ENCODE measurements at places on chromosomes 6 and 20.

DNA sequence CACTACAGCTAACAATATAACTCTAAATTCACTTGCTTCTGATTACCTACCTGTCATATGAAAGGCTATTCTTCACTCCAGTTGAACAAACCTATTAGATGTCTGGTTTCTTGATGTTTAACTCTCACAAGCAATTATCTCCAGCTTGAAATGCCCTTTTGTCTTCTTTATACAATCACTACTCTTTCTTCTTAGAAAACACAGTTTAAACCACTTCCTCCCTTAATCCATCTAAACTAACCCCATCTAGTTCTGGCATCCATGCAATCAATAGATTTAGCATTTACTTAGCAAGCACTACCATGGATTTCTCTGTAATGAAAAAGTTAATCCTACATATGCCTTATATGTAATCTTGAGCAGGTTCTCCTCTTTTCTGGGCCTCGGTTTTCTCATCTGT lies 127.3 kb downstream of the ATXN1 start:
- no peak for DNase-seq

DNA sequence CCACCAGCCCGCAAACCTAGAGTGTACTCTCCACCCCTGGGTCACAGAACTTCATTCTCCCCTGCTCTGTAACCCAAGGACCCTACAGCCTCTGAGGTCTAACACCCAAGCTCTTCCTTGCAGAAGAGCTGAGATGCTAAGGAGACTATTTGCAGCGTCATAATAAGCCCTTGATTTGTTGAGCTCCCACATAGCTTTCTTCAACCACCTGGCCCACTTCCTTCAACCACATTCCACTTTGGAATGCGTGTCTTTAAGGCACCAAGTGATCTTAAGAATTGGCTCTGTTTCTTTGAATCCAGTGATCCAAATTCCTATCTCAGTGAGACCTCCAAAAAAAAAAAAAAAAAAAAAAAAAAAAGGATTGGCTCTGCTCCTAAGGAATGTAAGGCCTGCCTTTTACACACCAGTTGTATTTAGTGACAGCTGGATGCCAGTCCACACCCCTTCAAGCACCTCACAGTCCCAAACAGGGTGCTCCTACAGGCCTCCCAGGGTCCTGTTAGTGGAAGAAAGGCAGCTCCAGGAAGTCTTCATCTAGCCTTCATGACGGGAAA lies 106.2 kb downstream of the UBE3D start:
- no peak for DNase-seq

GRCh38 chr6:75349262-75349984 lies 64.8 kb upstream of the TMEM30A start:
- DNase-seq, result peak; percentile 10

- no peak for DNase-seq
These were observed 53.7 kb downstream of the CPXM1 start for GRCh38 chr20:2746636-2747265.

GRCh38 chr20:33298391-33298790 lies 15.4 kb downstream of the BPIFB1 start:
- no peak for DNase-seq

- DNase-seq, result no peak
These were observed 10.8 kb downstream of the HLA-DQB2 start for GRCh38 chr6:32752580-32752979.

- DNase-seq, result no peak
These were observed 176.8 kb downstream of the TASP1 start for GRCh38 chr20:13461849-13462458.

DNA sequence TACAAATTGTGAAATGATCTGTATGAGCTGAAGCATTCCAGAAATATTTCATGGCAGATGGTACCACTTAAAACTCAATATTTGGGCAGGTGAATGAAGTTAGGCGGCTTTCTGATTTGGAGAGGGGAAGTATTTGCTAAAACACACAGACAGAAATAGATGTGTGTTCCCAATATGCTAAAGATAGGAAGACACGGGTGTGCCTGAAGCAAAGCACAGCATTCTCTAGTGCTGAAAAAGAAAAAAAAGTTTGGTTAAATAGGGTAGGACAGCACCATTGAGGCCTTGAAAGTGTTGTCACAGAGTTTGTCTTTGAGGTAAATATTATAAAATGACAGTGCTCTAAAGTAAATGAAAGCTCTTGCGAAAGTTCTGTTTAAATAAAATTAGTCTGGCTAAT lies 252.2 kb upstream of the HSF2 start:
- DNase-seq, result no peak

DNA sequence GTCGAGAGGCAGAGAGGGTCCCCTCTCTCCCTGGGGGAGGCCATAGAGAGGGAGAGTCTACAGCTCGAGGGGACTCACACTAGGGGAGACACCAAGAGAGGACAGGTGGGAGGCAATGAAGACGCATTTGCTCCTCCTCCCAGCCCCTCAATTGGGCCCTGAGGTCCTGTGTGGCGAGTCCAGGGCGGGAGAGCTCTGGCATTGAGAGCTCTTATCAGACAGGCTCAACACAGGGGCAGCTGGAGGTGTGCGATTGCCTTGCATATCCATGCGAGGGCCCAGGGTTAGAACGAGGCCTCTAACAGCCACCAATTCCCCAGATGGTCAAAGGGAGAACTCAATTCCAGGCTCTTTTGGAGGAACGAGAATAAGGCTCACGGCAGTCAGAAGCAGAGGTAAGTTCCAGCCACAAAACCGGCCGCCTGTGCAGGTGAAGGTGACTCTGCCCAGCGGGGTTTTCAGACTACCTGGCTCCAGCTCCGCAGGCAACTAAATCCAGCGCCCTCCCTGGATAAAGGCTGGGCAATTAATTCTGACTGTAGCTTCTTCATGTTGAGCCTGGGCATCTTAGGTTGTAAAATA lies 94.0 kb upstream of the MPC1 start:
- DNase-seq, result no peak

GRCh38 chr6:118813775-118814174 lies 80.2 kb upstream of the ASF1A start:
- DNase-seq, result peak; percentile 40

Data from suppressor macrophage treated with lipopolysaccharide for 1 hour (primary cell).